Keratinocyte (primary cell): ENCODE measurements at places on chromosomes 6 and 20. TPM values are rescaled to one million over a fixed set of nuclear protein-coding genes. Genes with fewer than 3 reads are reported as not detected.
A peak's percentile ranks its signal among the peaks of the same experiment; 100 is the strongest.

GRCh38 chr20:46434597-46434996 is 28.2 kb upstream of the ELMO2 start:
- no peak overlapping the region for H3K4me3 ChIP-seq
- H3K4me1 ChIP-seq: no peaks in the 10 kb centered on the region
- no peaks in the 10 kb centered on the region for H3K36me3 ChIP-seq
- no peak for DNase-seq

GRCh38 chr6:165732696-165733488 is 69.9 kb upstream of the PDE10A start:
- no peak overlapping the region for H3K27ac ChIP-seq
- no peaks in the 10 kb centered on the region for H3K27me3 ChIP-seq
- DNase-seq: no peak
- no peaks in the 10 kb centered on the region for H3K36me3 ChIP-seq

- DNase-seq: no peak
- no peaks in the 10 kb centered on the region for H3K27me3 ChIP-seq
- no peak overlapping the region for H3K27ac ChIP-seq
- H3K4me3 ChIP-seq: no peak overlapping the region
Measured at GRCh38 chr6:129331450-129332138, 378.4 kb downstream of the ARHGAP18 start.

- no peak overlapping the region for H3K27ac ChIP-seq
- no peak for DNase-seq
- H3K27me3 ChIP-seq: no peaks in the 10 kb centered on the region
- H3K36me3 ChIP-seq: no peaks in the 10 kb centered on the region
- H3K4me1 ChIP-seq: no peaks in the 10 kb centered on the region
- no peak overlapping the region for H3K4me3 ChIP-seq
Measured at GRCh38 chr6:30997301-30997700, 13.0 kb upstream of the MUC22 start.

Gene SPAG4
- 0.93 to 1.9 TPM (median 1.3 TPM) in 3 replicates for polyA plus RNA-seq

GRCh38 chr6:116369964-116370759 is 585 bp upstream of the DSE start:
- DNase-seq: no peak
- peaks cover 69% of the 10 kb centered on the region for H3K4me1 ChIP-seq
- peak overlapping the region; percentile 94 for H3K4me3 ChIP-seq

DNA sequence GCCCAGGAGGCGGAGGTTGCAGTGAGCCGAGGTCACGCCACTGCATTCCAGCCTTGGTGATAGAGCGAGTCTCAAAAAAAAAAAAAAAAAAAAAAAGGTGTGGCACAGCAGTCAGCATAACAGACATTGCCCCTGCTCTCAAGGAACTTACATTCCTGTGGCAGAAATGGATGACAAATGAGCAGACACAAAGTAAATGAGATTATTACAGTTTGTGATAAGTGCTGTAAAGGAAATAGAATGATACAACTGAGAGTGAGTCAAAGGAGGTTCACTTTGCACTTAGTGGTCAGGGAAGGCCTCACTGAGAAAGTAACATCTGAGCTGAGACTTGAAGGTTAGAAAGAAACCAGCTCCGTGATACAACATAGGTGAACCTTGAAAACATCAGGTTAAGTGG is 36.4 kb downstream of the CEP250 start:
- H3K4me1 ChIP-seq: no peaks in the 10 kb centered on the region
- H3K4me3 ChIP-seq: no peak overlapping the region
- H3K27me3 ChIP-seq: no peaks in the 10 kb centered on the region

Gene ZSCAN23
- polyA plus RNA-seq: 1.2 to 2.1 TPM (median 1.8 TPM) in 3 replicates

- H3K27ac ChIP-seq: no peak overlapping the region
- DNase-seq: no peak
- H3K4me3 ChIP-seq: no peak overlapping the region
- no peaks in the 10 kb centered on the region for H3K4me1 ChIP-seq
- H3K36me3 ChIP-seq: peaks cover 25% of the 10 kb centered on the region
Measured at GRCh38 chr20:17647391-17648314, 34.4 kb downstream of the RRBP1 start.

Gene KHDC1
- polyA plus RNA-seq: 0.52 to 1.0 TPM (median 0.55 TPM) in 3 replicates

Gene PSORS1C1
- 3.6 to 9.4 TPM (median 5.7 TPM) in 3 replicates for polyA plus RNA-seq

- no peaks in the 10 kb centered on the region for H3K36me3 ChIP-seq
- no peak overlapping the region for H3K27ac ChIP-seq
- H3K27me3 ChIP-seq: peaks cover 17% of the 10 kb centered on the region
- no peak overlapping the region for H3K4me3 ChIP-seq
- DNase-seq: no peak
Measured at GRCh38 chr20:25044660-25045342, 13.1 kb downstream of the ACSS1 start.
